ENCODE measurements at places on chromosomes 4 and X. TPM values are rescaled to one million over a fixed set of nuclear protein-coding genes. Genes with fewer than 3 reads are reported as not detected.

The CABS1 gene
- total RNA-seq: not detected

GRCh38 chrX:30153881-30154260, 61.5 kb upstream of the MAGEB2 start:
- DNase-seq: no peak

DNA sequence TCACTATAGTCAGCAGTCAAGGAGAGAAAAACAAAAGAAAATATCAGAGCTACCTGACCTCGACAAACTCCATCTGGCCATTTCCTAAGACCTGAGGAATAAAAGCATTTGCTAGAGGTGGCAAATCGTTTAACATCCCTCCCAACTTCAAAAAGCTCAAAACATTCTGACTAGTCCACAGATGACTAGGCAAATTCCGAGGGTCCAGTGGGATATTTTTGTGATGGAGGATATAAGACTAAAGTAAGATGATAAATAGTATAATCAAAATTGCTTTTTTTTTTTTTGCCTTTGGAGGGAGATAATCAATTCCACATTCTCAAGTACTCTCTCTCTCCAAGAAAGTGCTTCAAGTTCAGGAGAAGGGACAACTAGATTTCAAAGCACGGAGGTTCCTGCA, 119.1 kb upstream of the ETNPPL start:
- no peak for DNase-seq

DNA sequence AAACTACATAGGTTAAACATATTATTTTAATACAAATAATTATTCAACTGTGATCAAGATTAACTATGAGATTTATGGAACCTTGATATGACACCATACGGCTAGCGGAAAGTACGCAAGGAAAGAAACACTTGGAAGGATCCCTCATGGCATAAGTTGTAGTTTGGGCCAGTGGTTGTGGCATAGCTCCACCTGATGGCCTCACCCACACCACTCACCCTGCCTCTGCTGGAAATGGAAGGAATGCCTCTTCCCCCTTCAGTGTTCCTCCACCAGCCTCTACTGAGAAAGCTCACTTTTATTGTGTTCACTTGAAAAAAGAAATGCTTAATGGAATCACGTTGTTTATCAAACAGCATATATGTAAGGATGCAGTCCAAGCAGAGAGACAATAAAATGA, 86.4 kb downstream of the BMP15 start:
- DNase-seq: no peak

The VBP1 gene
- 32.3 TPM for total RNA-seq

The CENPVL2 gene
- not detected for total RNA-seq

DNA sequence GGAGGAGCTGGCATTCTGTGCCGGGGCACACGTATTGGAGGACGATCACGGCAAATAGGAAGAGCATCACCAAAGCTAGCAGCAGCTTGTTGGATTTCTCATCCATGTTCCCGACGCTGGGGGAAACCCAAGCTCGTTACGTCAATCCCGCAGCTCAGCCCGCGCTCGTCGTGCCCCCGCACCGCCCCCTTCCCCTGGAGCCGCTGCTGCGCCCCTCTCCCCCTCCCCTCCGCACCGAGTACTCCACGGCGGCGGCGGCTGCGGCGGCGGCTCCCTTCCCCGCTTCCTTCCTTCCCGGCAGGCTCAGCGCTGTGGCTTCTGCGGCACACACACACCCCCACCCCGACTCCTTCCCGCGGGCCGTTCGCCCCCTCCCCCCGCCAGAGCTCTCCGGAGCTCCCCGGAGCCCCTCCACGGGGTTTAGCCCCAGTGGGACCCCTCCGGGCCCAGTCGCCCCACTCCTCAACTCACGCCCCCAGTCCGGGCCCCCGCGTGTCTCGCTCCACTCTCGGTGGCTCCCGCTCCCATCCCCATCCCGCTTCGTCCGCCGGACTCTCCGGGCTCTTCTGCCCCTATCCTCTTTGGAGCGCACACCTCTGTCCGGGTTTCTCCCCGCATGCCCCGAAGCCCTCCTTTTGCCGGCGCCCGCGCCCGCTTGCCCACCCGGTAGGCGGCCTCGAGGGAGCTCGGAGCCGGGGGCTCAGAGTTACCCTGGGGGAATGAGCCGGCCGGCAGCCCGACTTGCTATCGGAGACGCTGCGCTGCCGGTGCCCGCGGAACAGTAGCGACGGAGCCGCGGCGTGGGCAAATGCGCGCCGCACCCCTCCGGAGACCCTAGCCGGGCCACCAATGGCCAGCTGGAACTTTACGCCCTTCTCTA, 978 bp downstream of the HS6ST2 start:
- no peak for DNase-seq

DNA sequence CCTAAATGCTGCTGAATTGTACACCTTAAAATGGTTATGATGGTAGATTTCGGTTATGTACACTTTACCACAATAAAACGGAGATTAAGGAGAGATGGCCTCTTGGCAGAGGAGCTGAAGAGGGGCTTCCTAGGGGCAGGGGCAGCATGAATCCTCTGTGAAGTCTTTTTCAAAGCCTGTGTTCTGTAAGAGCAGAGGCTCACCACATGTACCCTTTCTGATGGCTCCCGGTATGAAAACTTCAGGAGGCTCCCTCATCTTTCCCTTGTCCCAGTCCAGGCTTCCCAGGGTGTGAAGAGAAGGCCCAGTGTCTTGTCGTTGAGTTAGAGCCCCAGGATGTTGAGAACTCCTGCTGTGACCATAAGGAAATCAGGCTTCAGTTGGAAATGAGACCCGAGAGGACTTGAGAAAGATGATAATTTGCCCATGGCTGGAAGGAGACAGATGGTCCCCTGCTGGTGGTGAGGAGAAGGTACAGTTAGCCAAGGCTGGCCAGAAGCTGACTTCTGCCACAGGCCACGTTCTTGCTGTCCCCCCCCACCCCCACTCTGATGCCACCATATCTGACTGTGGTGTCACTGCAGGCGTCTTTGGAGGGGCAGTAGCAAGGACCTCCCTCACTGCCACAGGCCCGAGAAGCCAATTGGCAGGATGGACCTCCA, 31.8 kb upstream of the MTM1 start:
- DNase-seq: peak; percentile 69

- no peak for DNase-seq
These were observed 4.2 kb upstream of the CDS1 start for GRCh38 chr4:84578540-84579402.

The MID2 gene
- total RNA-seq: 23.4 TPM

DNA sequence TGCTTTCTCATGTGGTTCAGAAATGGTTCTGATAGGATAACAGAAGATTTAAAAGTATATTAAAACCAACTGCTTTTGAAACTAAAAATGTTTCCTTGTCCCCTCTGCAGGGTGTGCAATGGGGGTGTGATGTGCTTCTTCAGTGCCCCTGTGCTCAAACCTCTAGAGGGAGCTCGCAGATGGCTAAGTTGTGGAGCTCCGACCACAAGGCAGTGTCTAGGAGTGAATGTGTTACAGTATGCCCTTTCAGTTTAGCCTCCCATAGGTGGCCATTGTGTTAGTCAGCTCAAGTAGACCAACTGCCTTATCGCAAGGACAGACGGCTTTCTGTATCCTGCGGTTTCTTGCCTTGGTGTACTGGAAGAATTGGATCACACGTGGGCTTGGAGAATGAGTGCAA, 130.5 kb downstream of the TENT5D start:
- no peak for DNase-seq

- no peak for DNase-seq
These were observed 46.6 kb downstream of the CLOCK start for GRCh38 chr4:55500072-55500471.

All from mesenteric fat pad (tissue), 1 donor.